ENCODE measurements at places on chromosomes 11 and 22.

DNA sequence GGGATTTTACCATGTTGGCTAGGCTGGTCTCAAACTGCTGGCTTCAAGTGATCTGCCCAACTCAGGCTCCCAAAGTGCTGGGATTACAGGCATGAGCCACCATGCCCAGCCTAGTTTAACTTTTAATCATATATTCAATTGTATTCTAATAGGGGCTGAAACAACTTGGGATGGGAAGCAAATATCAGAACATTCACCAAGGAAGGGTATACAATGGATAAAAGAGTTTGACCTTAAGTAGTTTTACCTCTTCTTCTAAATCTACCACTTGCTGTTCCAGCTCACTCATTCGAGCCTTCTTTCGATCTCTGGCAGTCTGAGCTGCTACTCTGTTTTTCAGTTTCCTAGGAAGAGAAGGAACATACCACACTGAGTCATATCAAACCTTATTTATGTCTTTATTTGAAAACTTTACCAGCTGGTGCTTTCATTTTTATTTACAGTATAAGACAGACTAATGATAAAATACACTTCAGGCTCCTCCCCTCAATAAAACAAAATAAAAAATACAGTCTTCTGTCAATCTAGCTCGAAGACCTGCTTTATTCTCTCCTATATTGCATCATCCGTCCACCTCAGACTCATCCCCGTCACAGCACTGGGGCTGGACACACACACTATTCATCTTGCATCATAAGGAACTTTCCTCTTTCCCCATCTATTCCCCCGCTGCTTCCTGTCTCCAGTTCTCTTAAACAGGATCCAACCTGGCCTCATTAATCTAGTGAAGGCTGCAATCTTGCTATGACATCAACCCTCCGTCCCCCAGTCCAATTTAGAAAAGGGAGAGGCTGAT, 1.4 kb downstream of the XBP1 start:
- DNase-seq, result peak; percentile 64

- no peak for DNase-seq
These were observed 34.7 kb downstream of the USP47 start for GRCh38 chr11:11876458-11876857.

DNA sequence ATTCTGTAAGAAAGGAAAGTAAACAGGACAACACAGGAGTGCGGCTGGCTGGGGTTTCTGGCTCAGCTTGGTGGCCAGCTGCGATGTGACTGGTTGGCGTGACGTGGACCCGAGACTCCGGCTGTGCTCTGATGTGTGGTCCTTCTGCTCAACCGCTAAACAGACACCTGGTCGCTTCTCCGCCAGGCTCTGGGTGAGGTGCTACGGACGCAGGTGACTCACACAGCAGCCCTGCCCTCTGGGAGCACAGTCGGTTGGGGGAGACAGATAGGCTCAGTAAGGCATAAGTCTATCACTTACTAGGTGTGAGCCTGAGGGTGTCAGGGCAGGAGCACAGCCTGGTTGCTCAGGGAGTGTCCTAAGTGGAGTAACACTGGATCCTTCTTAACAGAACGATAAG, 8.2 kb downstream of the RTL6 start:
- no peak for DNase-seq

DNA sequence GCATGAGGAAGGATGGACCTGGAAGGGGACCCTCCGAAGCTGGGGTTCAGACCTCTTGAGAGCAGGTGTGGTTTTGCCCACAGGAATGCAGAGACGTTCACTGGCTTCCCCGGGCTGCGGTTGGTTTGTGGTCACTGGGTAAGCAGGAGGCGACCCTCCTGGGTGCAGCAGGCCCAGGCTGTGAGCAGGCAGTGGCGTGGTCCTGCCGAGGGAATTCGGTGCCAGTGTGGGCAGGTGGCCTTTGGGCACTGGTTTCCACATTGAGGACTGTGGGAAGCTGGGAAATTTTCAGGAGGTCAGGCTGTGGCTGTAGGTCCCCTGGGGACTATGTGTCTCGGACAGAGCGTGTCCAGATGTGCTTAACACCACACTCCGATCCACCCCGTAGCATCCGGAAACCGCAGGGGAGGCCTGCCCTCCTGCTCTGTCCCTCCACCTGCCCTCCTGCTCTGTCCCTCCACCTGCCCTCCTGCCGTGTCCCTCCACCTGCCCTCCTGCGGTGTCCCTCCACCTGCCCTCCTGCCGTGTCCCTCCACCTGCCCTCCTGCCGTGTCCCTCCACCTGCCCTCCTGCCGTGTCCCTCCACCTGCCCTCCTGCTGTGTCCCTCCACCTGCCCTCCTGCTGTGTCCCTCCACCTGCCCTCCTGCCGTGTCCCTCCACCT, 27.5 kb downstream of the TPCN2 start:
- DNase-seq, result no peak

- no peak for DNase-seq
These were observed 151.4 kb upstream of the SORL1-AS1 start for GRCh38 chr11:121604152-121604551.

DNA sequence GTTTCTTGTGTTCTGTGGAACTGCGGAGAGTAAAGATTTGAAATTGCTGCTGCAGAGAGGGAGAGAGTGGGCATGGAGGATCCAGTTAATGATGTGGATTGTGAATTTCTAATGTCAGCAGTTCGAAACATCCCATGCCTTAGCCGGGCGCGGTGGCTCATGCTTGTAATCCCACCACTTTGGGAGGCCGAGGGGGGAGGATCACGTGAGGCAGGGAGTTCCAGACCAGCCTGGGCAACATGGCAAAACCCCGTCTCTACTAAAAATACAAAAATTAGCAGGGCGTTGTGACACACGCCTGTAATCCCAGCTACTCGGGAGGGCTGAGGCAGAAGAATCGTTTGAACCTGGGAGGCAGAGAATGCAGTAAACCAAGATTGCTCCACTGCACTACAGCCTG, 1.1 kb upstream of the CAVIN3 start:
- no peak for DNase-seq

GRCh38 chr22:41052661-41053490, 39.5 kb upstream of the EP300 start:
- no peak for DNase-seq

- no peak for DNase-seq
These were observed 20.9 kb upstream of the TMPRSS4 start for GRCh38 chr11:118055966-118056365.

DNA sequence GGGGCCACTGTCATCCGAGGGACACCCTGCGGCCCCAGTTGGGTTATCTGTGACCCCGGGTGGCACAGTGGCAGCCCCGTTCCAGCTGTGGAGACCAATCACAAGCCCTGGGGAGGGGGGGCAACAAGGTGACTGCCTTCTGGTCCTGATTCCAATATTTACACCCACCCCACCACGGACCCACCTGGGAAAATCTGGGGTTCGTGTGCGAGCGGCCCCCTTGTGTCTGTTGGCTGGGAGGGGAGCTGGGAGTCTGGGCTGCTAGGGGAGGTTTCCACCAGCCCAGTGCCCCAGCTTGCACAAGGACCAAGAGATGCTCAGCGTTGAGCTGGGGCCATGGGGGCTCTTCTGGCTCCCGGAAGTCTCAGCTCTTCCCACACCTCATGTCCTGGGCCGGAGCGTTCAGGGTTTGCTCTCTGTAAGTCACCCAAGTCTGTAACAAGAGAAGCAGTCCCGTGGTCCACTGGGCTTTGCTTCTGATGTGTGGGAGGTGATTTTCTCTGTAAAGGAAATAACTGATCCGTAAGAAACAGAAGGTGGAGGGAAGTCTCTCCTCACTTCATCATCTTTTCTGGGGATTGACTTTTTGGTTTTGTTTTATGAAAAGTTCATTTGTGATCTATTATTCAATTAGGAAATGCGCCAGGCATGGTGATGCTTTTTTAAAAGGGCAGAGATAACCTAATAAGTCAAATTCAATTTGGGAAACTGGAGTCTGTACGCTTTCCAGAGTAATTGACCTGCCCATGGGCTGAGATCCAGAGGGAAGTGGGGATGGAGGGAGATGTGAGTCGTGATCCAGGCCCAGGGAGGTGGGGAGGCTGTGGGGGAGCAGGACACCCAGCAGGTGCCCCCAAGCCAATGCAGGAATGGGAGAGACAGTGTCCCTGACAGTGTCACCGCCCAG, 22.4 kb upstream of the GAL start:
- DNase-seq, result no peak

- no peak for DNase-seq
These were observed 59.6 kb upstream of the ADORA2A start for GRCh38 chr22:24367841-24368240.

DNA sequence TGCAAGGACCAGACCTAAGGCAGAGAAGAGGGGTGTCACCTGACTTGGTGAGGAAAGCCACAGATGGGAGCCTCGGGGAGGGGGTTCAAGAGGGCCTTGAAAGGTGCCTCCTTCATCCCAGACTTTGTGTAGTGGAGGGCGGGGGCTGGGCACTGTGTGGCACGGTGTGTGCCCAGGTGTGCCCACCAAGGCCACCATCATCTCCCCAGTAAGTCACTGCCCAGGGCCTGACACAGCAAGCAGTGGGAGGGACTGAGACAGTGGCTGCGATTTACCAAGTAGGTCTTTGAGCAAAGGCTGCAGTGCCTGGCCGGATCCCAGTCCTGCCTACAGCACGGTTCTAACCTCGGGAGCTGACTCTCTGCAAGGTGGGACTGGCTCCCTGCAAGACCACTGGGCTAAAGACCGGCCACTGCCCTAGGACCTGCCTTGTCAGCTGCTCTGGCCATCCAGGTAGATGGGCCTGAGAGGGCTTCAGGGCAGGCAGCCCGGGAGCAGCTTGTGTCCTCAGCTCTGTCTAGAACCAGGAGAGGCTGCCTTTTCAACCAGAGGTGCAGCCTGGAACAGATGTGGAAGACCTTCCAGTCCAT, 1.4 kb downstream of the OSM start:
- no peak for DNase-seq

Data from aorta (tissue), 5 donors.